ENCODE measurements at places on chromosomes 5 and 9.

DNA sequence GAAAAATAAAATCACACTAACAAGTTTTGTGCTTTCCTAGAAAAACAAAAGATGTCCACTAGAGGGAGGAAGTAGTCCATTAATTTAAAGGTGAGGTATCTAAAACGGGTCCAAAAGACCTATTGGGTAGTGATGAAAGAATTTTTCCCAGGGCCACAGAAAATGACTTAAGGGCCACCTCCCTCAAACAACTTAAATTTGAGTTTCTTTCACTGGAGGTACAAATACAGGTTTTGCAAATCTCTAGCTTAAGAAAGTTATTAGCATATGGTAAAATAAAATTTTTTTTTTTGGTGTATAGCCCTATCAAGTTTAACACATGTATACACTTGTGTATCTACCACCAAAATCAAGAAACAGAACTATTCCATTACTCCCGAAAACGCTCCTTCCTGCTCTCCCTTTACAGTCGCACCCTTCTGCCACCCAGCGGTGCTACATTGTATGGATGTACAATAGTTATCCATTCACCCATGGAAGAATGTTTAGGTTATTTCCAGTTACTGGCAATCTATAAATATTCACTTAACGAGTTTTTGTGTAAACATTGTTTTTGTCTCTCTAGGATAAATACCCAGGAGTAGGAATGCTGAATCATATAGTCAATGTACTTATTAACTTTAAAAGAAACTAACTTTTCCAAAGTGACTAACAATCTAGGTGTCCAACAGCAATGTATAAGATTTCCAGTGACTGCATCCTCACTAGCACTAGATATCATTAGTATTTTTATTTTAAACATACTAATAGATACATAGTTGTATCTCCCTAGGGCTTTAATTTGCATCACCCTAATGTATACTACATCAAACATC, 21.9 kb downstream of the DEPDC1B start:
- no peak for DNase-seq

DNA sequence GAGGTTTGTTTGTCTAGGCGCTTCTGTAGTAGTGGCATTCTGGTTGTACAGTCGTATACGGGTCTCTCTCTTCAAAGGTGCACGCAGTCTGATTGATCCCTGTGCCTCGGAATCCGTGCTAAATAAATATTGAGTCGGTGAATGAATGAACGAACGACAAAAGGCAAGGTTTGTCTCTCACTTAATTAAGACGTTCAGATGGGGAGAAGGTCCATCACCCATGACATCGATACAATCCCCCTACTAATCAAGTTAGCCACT, 500 bp upstream of the CREBRF start:
- peak; percentile 7 for DNase-seq

DNA sequence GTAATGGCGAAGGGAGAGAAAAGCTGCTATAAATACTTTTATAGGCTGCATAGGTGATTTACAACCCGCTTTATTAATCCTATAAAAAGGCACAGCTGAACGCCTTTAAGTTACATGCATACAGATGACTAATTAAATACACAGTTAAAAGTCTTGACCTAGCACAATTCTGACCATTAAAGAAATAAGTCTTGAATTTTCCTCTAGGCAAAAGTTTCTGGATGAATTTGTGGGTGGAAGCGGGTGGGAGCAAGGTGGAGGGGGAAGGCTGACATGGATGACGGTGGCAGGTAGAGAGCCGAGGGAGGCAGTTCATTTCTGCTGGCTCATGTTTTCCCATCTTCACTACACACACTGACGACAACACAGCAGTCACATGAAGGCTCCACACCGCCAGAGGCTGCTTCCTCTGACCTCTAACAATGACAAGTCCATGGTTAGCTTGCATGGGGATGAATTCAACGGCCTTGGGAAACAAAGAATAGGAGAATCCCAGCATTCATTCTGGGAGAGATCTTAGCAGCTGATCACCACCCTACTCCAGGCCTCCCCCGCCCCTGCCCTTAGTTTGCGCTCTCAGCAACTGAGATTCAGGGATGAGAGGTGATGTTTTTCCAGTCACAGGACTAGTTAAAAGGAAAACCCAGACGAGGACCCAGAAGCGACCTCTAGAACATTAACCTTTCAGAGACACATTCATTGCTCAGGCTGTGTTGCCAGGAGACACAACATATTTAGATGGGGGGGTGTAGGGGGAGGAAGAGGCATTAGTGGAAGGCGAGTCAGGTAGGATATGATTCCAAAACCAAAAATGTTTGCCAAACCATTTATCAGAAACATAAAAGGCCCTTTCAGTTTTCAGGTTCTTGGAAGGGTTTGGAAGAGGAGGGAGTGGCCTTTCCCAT, 329.3 kb downstream of the PIK3R1 start:
- DNase-seq: no peak

DNA sequence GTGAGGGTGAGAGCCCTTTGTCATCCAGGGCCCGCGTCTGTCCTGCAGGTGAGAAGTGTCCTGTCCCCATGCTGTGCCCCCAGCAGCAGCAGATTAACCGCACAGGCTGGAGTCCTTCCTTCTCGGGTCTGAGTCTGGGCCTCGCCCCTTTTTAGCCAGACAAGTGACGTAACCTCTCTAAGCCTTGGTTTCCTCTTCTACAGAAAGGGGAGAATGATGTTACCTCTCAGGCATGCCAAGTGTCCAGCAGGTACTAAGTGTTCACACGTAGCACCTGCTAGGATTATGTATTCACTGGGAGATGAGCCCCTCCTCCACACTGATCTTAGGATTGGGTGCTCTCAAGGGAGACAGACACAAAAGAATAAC, 6.9 kb downstream of the NEURL1B start:
- no peak for DNase-seq

DNA sequence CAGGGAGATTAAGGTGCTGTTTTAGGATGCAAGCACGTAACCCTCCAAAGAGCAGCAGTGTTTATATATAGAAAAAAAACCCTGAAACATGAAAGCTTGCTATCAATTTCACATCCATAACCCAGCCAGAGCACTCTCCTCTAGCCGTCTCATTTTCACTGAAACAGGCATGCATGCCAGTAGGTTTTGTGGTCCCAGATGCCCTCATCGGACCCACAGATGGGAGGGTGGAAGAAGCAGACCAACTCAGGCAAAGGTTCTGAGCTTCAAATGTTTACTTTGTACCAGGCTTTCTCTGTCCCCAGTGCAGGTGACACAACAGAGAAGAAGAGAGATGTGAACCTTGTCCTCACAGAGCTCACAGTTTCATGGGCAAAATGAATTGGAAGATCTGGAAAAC, 127.4 kb upstream of the ATP10B start:
- DNase-seq: no peak

DNA sequence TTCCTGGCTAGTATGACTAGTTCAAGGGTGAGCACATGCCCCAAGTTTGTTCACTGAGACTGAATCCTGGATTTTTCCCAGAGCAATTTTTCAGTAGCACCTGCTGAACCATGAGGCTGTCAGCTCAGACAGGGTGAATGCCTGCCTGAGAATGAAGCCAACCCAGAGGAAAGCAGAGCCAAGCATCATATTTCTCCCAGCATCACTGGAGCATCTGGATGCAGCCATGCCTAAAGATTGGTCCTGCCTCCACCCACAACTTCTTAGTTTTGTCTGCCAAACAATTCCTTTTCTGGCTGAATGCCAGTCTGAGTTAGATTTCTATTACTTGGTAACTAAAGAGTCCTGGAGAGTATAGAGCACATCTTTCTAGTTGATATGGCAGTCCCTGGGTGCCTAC, 343.6 kb downstream of the CSNK1G3 start:
- no peak for DNase-seq

DNA sequence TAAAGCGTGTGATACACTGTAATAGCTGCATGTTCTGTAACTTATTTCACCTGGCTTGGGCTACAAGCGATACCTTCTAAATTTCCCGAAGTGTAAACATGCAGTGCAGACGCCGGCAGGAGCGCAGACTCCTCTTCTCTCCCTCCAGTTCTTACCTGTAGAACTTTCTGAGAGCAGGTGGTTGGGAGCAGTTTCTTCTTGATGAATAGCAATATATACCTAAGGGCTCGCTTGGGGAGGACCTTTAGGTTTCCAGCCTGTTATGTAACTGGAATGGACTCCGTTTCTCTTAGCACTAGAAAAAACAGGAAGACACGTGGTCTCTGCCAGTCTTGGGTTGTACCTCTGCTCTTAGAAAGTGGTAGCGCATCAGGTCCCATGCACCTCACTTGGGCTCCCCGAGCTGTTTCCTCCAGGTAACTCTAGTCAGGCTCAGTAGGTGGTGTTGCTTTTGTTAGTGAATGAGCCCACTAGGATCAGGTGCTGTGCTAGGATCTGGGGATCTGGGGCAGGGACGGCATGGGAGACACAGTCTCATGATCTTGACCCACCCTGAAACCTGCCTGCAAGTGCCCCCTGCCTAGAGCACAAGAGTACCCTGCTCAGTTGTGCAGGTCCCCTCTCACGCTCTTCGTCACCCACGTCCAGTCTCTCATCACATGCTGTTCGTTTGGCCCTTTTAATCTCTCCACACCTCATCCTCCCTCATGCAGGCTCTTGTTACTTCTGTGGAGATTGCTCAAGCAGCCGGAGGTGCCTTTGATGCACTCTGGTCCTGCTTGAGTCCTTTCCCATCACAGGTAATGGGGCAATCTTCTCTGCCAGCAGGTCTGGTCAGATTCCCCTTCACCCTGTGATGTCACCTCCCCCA, 2.8 kb downstream of the TENT4A start:
- peak; percentile 29 for DNase-seq

DNA sequence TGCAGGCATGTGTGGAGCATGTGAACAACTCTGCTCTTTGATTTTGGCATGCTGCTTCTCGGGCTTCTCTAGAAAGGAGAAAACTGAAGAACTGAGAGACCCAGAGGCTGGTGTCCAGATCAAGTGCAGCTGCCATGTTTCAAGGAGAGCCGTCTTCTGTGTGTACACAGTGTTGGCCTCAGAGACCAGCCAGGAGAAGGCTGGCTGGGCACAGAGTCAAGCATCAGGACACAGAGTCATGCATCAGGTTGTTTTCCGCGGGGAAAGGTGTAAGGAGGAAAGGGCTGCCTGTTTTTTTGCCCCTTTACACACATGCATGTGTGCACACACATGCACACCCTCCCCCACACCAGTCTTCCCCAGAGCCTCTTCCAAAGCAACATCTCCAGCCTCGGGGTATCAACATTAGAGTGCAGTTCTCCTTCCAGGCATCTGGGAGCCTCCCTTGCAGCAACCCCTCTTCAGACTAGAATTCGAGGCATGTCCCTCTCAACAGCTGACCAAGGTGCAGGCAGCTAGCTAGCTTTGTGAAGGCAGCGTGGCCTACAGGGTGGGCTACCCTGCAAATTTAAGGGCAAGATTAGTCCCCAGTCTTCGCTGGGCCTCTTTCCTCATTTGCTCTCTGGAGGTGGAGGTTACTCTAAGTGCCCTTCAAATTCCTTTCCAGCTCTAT, 180.9 kb downstream of the AOPEP start:
- no peak for DNase-seq

GRCh38 chr9:36870960-36871359, 163.1 kb downstream of the PAX5 start:
- no peak for DNase-seq

- no peak for DNase-seq
Measured at GRCh38 chr5:14594378-14595074, 12.9 kb downstream of the OTULINL start.

DNA sequence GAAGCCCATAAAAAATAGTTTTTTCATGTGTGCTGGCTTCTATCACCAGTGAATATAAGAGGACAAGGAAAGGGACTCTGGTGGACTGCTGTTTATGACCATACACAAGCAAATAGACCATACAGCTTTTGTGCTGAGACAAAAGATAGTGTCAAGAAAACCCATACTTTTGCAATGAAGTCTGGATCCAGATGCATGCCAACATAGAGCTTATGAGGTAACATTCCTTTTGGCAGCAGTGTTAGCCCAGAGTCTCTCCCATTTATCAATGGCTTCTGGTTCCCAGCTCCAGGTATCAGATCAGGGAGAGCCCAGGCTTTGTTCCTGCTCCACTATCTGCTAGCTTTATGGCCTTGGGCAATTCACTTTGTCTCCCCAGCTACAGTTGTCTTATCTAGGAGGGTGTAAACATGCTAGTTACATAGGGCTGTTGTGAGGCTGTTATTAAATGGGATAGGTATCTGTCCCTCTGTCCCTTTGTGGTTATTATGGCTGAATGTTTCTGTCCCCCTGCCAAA, 55.6 kb downstream of the CCDC192 start:
- DNase-seq: no peak

GRCh38 chr5:52837591-52838001, 49.9 kb downstream of the ITGA1 start:
- DNase-seq: no peak

DNA sequence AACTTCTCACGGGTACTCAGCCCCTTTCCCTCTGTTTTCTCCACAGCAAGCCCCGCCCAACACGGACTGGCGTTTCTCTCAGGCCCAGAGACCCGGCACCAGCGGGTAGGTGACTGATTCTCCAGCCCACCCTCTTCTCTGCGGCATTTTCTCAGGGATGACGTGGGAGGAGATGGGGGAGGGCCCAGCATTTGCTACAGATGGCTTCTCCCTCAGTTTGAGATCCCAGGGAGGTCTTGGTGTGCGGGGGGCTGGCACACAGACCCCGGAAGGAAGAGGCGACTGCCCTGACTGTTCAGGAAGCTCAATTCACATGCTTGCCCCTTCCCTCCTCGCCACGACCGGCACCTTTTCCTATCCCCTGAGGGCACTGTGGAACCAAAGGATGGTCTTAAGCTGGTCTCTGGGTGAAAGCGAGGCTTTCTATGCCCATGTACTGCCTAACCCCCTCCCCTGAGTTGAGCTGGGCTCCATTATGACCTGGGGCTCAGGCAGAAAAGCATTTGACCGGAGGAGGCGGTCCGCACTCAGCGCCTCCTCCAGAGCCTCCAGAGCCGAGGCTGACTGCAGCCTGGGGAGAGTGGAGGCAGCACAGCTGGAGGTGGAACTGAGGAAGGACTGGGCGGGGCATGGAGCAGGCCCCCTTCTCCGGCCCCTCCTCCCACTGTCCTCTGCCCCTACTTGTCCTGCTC, 6.0 kb downstream of the PCDHGC5 start:
- DNase-seq: no peak

- DNase-seq: peak; percentile 32
Measured at GRCh38 chr5:56815658-56816545, 553 bp downstream of the MAP3K1 start.

DNA sequence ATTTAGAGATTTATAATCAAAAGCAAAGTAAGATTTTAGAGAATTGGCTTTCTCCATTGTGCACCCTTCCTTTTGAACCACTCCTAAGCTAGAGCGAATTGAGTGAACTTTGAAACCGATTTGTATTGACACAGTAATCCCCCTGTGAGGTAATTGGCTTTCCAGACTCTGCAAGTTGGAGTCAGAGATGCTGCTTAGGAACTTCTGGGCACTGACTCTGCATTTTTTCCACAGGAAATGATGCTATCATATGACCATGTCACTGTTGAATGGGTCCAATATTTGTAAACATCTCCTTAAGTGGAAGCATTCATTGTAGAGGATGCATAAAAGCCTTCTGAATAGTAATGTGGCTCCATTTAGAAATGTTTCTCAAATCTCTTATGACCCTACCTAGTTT, 394.4 kb upstream of the ZNF608 start:
- no peak for DNase-seq

GRCh38 chr5:76732405-76733048, 16.6 kb downstream of the F2R start:
- DNase-seq: no peak

Measured in activated CD4-positive, alpha-beta T cell treated with anti-CD3 and anti-CD28 coated beads, Interleukin-2, amount 50 U/mL, for 1 hour (primary cell).